ENCODE measurements at places on chromosomes 7 and 10.

DNA sequence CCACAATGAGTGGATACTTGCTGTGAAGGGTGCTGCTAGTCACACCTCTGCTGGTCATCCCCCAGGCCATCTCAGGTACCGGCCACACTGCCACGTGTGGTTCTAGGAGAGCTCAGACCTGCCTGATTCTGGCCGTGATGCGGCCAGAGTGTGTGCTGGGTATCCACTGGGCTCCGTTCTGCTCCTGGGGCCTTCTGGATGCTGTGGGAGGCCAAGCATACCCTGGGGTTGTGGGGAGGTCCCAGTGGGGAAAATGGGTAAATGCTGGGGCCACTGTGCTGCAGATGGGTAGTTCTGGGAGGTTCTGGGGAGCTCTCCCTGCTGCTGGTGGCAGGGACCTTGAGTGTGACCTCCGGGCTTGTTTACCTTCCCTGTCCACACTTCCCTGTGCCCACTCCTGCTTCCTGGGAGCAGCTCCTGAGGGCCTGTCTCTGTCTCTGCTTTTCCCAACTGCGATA, 318.4 kb downstream of the GLRX3 start:
- no peak for DNase-seq
- H3K4me3 ChIP-seq: no peak overlapping the region
- no peaks in the 10 kb centered on the region for H3K36me3 ChIP-seq
- no peaks in the 10 kb centered on the region for H3K4me1 ChIP-seq
- no peak overlapping the region for H3K27ac ChIP-seq
- H3K27me3 ChIP-seq: no peaks in the 10 kb centered on the region

DNA sequence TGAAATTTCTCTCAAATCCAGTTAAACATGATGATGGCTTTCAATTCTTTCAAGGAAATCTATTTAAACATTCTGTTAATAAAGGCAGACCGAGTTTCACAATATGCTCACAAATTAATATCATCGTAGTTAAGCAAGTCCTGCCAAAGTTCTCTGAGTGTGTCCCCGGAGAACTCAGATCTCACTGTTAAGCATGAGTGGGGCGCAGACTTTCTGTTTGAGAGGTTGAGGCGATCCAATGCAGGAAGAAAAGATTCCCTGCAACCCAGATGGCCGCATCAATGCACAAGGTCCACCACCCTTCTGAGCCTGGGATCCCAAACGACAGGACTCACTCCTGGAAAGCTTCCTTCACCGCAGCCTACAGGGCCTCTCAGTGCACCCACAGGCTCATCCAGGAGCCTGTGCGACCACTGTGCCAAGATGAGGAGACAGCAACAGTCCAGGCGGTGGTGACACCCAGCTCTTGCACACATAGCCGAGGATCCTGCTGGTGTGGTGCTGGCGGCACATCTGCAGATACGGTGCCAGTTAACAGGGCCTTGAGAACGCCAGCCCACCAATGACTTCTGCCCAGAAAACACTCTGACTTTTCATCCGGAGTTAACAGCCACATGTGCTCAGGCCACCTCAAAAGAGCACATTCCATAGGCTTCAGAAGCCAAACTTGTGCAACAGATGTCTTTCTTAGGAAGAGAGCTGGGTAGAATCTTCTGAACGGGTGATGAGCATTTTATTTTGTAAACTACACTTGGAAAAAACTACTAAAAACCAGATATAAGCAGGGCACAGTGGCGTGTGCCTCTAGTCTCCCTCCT, 102.1 kb downstream of the ZRANB1 start:
- H3K36me3 ChIP-seq: no peaks in the 10 kb centered on the region
- no peak overlapping the region for H3K27ac ChIP-seq
- DNase-seq: no peak
- no peaks in the 10 kb centered on the region for H3K4me1 ChIP-seq

DNA sequence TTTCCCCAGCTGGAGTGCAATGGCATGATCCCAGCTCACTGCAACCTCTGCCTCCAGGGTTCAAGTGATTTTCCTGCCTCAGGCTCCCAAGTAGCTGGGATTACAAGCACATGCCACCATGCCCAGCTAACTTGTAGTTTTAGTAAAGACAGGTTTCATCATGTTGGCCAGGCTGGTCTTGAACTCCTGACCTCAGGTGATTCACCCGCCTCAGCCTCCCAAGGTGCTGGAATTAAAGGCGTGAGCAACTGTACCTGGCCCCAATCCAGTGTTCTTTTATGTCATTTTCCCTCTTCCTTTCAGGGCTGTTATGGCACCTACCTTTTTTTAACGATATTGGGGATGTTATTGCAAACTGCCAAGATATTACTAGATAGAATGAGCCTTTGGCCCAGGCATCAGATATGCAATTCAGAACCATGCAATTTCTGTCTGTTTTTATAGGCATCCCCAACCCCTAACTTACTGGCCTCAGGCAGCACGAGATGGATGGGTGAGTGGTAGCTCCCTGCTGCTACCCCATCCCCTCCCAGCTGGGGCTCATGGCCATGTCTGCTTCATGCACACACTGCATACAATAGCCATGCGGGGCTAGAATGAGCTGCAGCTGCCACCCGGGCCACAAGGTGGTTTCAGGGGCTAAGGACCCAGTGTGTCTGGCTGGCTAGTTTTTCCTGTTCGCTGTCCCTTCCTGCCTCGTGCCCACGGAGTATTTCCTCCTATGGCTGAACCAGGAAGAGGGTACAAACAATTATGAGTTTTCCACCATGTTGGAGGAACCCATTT, 1080.1 kb upstream of the SORCS1 start:
- H3K27ac ChIP-seq: no peak overlapping the region
- no peak overlapping the region for H3K4me3 ChIP-seq
- no peaks in the 10 kb centered on the region for H3K36me3 ChIP-seq

- no peak overlapping the region for H3K27ac ChIP-seq
- peaks cover 13% of the 10 kb centered on the region for H3K36me3 ChIP-seq
- no peaks in the 10 kb centered on the region for H3K27me3 ChIP-seq
- H3K4me1 ChIP-seq: peaks cover 62% of the 10 kb centered on the region
- no peak for DNase-seq
Measured at GRCh38 chr10:22620140-22620857, 94.1 kb downstream of the PIP4K2A start.

DNA sequence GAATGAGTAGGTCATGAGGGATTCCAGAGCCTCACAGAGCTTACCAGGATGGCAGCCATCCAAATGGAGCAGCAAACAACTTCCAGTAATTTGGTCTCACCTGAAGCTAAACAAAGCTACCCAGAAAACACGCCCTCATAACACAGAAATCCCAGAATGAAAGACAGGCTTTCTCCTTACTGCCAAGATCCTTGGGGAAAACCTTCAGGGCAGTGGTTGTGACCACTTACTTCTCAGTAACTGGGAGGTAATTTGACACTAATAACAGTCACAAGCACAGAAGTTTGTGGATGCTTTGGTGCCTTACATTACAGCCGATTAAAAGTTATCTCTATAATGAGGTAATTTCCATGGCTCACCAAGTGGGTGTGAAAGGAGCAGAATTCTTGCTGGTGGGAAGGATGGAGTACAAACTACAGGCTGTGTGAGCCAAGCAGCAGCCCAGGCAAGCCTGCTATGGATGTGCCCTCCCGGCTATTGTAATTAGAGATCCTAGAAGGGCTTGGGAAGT, 10.4 kb downstream of the WDR91 start:
- DNase-seq: no peak
- H3K36me3 ChIP-seq: peaks cover 38% of the 10 kb centered on the region
- no peaks in the 10 kb centered on the region for H3K27me3 ChIP-seq
- peaks cover 10% of the 10 kb centered on the region for H3K4me1 ChIP-seq

DNA sequence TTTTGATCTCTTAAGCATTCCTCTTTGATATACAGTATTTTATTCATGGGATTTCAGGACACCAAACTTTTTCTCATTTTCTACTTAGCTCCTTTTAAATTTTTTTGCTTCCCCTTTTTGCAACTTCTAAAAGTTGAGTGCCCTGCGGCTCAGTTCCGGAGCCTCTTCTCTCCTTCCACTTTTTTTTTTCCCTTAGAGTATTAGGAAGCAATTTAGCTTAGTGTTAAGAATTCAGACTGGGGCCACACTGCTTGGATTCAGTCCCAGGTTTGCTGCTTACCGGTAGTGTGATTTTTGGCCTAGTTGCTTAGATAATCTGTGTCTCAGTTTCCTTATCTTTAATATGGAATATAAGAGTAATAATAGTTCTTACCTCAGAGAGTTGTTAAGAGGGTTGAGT, 3.4 kb downstream of the STAM start:
- peaks cover 58% of the 10 kb centered on the region for H3K36me3 ChIP-seq
- H3K4me3 ChIP-seq: peak overlapping the region; percentile 49
- H3K27me3 ChIP-seq: no peaks in the 10 kb centered on the region
- peak overlapping the region; percentile 71 for H3K27ac ChIP-seq

DNA sequence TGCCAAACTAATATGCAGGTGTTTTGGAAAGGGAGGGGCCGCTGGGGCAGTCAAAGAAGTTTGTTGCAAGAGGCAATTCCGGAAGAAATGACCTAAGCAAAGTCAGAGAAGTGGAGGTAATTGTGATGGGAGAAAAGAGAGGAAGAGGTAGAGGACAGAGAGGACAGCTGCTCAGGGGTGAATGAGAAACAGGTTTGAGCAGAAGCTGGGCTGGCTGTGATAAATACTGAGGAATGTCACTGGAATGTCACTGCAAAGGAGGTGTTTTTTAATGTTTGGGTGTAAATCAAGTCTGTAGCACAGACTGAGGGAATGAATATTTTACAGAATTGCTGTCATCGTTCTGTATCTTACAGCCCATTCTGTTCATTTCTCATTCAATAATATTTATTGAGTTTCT, 207.2 kb downstream of the DPP6 start:
- no peak overlapping the region for H3K27ac ChIP-seq
- no peaks in the 10 kb centered on the region for H3K27me3 ChIP-seq
- H3K36me3 ChIP-seq: no peaks in the 10 kb centered on the region
- DNase-seq: no peak
- H3K4me3 ChIP-seq: no peak overlapping the region
- H3K4me1 ChIP-seq: no peaks in the 10 kb centered on the region

GRCh38 chr7:2299870-2300512, 14.2 kb downstream of the SNX8 start:
- no peaks in the 10 kb centered on the region for H3K27me3 ChIP-seq
- H3K36me3 ChIP-seq: no peaks in the 10 kb centered on the region
- H3K27ac ChIP-seq: no peak overlapping the region
- H3K4me3 ChIP-seq: no peak overlapping the region

DNA sequence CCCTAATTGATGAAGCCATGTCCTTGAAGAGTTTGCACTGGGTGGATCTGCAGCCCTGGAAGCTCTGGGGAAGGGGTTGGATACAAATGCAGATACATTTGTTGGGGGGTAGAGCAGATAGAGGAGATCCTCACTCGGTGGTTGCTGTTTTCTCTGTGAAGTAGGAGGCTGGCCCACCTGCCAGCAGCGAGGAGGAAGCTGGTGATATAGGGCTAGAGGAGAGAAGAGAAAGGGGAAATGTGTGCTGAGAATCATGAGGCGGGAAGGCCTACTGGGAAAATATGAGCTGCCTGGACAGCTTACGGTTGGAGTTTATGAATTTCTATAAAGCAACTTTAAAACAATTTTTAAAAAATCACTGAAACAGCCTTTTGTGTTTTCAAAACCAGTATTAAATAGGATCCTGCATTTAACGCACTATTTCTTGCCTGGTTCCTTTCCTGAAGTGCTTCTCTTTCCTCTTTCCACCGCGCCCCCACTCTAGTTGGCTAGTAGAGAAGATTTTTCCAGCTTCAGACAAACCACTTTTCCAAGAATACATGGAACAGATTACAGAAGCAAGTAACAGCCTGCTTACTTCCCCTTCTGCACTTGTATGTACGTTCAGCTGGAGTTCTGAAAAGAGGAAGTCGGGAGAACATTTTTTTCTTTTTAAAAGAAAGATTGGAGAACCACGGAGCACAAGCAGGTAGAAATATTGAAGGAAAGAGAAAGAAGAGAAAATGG, 100.6 kb upstream of the GLCCI1 start:
- DNase-seq: no peak
- no peaks in the 10 kb centered on the region for H3K27me3 ChIP-seq
- H3K27ac ChIP-seq: no peak overlapping the region
- H3K4me1 ChIP-seq: no peaks in the 10 kb centered on the region

DNA sequence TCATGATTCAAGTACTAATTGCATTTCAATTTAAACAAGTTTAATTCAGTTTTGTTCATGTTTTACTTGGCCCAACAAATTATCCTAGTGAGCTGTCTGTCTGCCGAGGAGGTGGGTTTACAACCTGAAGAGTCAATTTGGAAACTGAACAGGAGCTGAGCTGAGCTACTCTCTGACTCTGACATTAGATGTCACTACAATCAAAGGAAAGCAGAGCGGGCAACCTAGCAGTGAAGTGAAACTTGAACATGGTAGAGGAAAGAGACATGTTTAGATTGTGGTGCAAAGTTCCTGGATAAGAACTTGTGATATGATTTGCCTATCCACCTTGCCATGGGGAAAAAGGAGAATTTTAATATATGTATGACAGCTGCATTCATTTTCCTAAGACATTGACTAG, 9.6 kb upstream of the AGR3 start:
- peaks cover 12% of the 10 kb centered on the region for H3K27me3 ChIP-seq
- no peak overlapping the region for H3K4me3 ChIP-seq
- H3K4me1 ChIP-seq: peaks cover 8% of the 10 kb centered on the region
- H3K36me3 ChIP-seq: no peaks in the 10 kb centered on the region
- DNase-seq: no peak

DNA sequence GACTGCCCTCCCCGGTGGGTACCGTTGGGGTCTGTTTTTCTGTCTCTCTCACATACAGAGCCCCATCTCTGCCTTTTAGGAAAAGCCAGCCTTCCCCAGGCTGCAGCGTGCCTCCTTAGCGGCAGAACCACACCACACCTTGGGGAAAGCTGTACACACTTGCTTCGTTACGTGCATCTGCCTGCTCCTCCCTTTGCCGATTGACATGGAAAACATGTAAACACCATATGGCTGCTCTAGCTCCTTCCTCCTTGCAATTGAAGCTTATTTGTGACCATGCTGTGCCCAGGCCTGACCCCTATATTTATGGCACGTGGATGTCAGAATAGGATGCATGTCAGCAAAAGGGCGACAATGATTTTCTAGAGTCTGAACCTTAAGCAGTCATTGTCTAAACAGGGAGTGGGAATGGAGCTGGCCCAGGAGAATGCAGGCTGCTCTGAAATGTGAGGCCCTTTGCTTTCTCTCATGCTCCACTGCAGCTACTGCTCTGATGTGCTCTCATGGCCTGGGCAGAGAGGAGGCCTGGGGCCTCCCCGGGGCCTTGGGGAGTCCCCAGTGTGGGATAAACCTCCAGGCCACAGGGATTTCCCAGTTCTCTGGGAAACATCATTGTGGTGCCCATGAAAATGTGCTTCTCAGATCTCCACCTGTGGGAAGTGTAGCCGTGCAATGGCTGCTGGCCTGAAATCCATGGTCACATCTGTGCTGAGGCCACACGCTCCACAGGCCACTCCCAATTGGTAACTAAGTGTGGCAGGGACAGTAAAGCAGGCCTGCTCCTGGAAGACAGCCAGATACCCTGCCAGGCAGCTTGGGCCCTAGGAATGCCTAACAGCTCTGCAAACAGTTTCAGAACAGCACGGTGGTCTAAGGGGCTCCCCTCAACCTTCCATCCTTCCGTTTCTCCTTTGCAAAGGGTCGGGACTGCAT, 18.6 kb downstream of the PDE6C start:
- no peak for DNase-seq
- H3K36me3 ChIP-seq: no peaks in the 10 kb centered on the region
- H3K27ac ChIP-seq: no peak overlapping the region
- H3K27me3 ChIP-seq: no peaks in the 10 kb centered on the region
- no peaks in the 10 kb centered on the region for H3K4me1 ChIP-seq
- H3K4me3 ChIP-seq: no peak overlapping the region

Measured in T-helper 2 cell treated with Interferon-gamma antibody and Interleukin-4, amounts not matched to agents 5 μg/mL and 100 μg/mL, for 36 hours (primary cell).